ENCODE measurements at places on chromosomes 12 and 14. TPM values are rescaled to one million over a fixed set of nuclear protein-coding genes. Genes with fewer than 3 reads are reported as not detected.

NUAK1 gene
- total RNA-seq: 72.8 TPM

CARMIL3 gene
- total RNA-seq: not detected

ARHGEF40 gene
- 11.6 TPM for total RNA-seq

GPRC5D gene
- not detected for total RNA-seq

VIPAS39 gene
- total RNA-seq: 32.7 TPM

DIP2B gene
- total RNA-seq: 33.8 TPM

TMTC1 gene
- total RNA-seq: 15.5 TPM

FAM234B gene
- total RNA-seq: 11.4 TPM

RNASE4 gene
- total RNA-seq: 12.8 TPM

SMIM41 gene
- total RNA-seq: not detected

DPPA3 gene
- total RNA-seq: not detected

AHNAK2 gene
- 4.9 TPM for total RNA-seq

CRACR2A gene
- total RNA-seq: 25.8 TPM
